ENCODE measurements at places on chromosomes 1 and 21. TPM values are rescaled to one million over a fixed set of nuclear protein-coding genes. Genes with fewer than 3 reads are reported as not detected.

SLC35F3 gene
- total RNA-seq: not detected

COL11A1 gene
- 158 TPM for total RNA-seq

TEX38 gene
- total RNA-seq: not detected

VHLL gene
- not detected for total RNA-seq

KRTAP21-2 gene
- total RNA-seq: not detected

HTR6 gene
- not detected for total RNA-seq

Measured in osteoblast (primary cell).